ENCODE measurements at places on chromosomes 2 and 18.

GRCh38 chr2:207108440-207108839 lies 57.3 kb downstream of the KLF7 start:
- DNase-seq, result no peak

GRCh38 chr2:29991086-29991485 lies 69.7 kb upstream of the ALK start:
- DNase-seq, result no peak

GRCh38 chr18:32368991-32369390 lies 101.7 kb downstream of the GAREM1 start:
- DNase-seq, result no peak

DNA sequence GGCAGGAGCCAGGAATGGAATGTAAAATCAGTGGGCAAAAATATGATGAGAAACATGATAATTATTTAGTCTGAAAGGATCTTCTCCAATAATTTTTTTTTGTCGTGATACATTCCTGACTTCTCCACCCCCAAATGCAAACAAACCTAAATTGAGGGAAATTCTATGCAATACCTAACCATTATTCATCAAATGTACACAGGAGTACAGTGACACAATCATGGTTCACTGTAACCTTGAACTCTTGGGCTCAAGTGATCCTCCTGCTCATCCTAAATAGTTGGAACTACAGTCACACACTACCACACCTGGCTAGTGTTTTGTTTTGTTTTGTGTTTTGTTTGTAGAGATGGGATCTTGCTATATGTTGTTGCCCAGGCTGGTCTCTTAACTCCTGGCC lies 46.5 kb downstream of the RAB10 start:
- no peak for DNase-seq

- DNase-seq, result no peak
Measured at GRCh38 chr2:170396799-170397459, 219.0 kb downstream of the MYO3B start.

GRCh38 chr2:45833968-45834344 lies 182.5 kb downstream of the PRKCE start:
- DNase-seq, result no peak

DNA sequence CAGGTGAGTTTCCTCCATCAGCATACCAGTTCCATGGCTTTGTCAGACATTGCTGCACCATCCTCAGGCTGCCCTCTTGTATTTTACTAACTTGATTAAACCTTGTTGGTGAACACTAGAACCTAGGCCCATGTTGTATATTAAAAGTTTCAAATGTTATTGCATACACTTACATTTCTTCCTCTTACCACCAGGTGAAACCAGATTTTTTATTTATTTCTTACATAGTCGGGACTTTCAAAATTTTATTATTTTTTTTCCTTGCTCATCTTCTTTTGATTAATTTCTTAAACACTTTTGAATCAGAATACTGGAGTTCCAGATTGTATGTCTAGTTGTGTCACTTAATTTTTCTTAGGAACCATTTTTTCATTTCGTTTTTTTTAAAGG lies 5.9 kb downstream of the CERS6 start:
- no peak for DNase-seq

DNA sequence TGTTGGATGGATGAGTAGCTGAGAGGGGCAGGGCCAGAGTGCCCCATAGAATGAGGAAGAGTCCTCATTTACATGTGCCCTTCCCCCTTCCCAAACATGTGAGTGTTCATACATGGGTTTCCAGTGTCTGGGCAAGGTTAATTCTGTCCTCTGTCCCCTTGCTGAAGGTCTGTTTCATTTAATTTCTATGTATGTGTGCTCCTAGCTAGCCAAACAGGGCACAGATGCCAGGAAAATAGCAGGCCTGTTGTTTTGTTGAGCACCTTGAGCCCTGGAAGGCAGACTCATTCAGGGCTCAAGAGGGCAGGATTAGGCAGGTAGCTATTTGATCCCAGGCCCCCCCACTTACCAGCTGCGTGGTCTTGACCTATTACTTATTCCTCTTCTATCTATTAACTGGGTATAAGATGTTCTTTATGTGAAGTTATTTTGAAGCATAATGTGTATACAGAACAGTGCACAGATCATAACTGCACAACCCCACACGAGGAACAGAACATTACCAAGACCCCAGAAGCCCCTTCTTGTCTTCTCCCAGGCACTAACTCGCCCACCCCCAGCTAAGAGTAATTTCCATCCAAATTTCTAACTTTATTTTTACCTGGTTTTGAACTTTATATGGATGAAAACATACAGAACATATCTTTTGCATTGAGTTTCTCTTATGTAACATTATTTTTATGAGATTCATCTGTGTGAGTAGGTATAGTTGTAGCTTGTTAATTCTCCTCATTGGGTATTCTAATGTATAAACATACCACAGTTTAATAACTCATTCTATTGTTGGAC lies 164.3 kb downstream of the RPIA start:
- no peak for DNase-seq

- no peak for DNase-seq
Measured at GRCh38 chr18:26655525-26656430, 107.4 kb upstream of the KCTD1 start.

- peak; percentile 13 for DNase-seq
Measured at GRCh38 chr2:119826370-119826961, 66.7 kb downstream of the PTPN4 start.

- no peak for DNase-seq
Measured at GRCh38 chr2:127658146-127658545, 12.2 kb downstream of the GPR17 start.

- no peak for DNase-seq
Measured at GRCh38 chr18:32096946-32097345, 5.3 kb downstream of the RNF138 start.

DNA sequence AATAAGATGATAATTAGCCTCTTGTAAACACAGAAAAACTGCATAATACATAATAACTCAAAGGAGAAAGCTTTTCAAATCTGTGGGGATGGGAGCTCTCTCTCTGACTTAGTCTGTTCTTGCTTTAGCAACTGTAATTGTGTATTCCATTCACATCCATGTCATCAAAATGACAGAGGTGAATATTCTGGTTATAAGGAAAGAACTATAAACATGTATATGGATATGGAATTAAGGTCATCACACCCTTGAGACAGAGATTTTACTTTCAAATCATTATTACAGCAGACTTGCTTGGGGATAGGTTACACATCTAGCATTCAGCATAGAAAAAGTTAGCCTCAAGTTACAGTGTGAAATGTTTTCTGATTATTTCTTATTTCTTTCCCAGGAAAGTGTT lies 497.7 kb downstream of the LRP1B start:
- no peak for DNase-seq

GRCh38 chr2:239831001-239831731 lies 194.0 kb downstream of the NDUFA10 start:
- DNase-seq, result no peak

GRCh38 chr18:136433-136832 lies 21.9 kb upstream of the USP14 start:
- DNase-seq, result no peak

DNA sequence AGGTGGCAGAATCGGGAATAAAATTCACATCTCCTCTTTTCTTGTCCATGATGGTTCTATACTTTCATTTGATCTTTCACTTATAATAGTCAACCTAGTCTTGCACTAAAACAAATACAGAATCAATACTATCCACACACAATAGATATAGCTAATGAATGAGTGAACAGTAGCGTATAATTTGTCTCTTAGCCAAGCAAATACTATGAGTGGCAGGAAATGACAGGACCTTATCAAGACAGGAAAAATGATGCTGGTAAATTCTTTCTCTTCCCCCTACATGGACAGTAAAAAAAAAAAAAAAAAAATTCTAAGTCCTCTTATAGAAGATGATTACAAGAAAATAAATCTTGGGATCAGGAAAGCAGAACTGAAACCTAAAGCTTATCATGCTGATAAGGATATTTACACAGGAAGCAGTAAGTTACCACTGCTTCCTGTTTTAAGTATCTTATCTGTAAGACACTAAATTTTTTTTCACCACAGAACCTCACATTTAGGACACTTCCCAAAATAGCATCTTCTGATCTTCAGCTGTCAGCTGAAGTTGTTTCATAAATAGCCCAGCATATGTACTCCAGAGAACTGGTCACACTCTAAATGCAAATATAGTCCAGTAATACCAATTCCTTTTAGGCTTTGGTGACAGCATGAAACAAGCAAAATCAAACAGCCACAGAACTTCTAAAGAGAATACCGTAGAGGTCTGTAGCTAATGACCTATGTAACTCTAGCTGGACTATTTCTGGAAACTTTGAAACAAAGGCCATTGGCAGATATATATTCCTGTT lies 27.0 kb downstream of the IRS1 start:
- no peak for DNase-seq

DNA sequence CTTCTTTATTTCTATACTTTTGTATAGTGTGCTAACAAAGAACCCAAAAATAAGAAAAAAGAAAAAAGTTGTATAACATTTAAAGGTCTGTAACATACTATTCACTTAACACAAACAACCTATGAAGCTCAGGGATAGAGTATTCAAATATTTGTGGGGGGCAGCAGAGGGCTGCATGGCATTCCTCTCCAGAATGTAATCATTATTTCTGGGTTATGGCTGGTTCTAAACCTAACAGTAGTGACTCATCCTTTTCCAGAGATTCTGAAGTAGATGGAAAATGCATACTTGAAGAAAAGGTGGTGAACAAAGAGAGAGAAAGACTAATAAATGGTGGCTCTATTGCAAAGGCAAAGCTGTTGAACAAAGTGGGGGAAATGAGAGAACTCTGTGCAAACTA lies 249.4 kb downstream of the NRXN1 start:
- no peak for DNase-seq

DNA sequence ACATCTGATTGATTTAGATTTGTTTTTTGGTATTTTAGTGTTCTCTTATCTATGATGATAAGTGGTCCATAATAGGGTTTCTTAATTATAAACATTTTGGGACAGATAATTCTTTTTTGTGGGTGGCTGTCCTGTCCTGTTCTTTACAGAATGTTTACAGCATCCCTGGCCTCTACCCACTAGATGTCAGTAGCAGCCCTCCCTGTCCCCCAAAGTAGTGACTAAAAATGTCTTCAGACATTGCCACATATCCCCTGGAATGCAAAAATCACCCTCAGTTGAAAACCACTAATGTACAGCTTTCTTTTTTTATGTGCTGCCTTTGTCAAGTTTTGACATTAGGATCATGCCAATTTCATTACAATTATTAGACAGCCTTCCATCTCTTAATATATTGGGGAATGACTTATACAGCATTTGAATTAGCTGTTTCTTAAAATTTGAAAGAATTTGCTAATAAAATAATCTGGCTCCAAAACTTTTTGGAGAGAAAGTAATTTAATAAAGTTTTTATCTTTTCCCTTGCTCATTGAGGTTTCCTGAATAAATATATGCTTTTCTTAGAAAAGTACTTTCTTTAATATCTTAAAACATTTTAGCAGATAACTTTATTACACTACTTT lies 19.5 kb downstream of the WIPF1 start:
- peak; percentile 60 for DNase-seq

GRCh38 chr2:231530099-231531011 lies at the start of gene NMUR1:
NMUR1 (minus strand) TSS chr2:231530445; CDS start chr2:231530361, 84 bp downstream.
- no peak for DNase-seq
